Cerebellar cortex (tissue), 1 donor: ENCODE measurements at places on chromosomes 3 and 15.

DNA sequence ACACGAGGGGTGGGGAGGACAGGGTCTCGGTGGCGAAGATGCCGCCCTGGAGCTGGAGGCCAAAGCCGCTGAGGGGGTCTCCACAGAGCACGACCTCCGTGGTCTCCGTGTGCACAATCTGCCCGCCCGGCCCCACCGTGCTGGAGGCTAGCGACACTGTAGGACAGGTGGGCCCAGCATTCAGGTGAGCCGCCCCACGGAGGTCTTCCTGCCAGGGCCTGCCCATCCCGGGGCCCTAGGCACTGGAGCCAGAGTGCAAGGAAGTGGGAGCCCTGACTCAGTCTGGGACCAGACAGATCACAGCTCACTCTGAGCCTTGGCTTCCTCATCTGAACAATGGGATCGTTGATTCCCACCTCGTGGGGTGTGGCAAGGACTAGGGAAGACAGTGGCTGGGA is 25.8 kb downstream of the GRIP2 start:
- DNase-seq, result no peak

GRCh38 chr15:82231842-82232241 is 30.7 kb downstream of the EFL1 start:
- DNase-seq, result no peak

DNA sequence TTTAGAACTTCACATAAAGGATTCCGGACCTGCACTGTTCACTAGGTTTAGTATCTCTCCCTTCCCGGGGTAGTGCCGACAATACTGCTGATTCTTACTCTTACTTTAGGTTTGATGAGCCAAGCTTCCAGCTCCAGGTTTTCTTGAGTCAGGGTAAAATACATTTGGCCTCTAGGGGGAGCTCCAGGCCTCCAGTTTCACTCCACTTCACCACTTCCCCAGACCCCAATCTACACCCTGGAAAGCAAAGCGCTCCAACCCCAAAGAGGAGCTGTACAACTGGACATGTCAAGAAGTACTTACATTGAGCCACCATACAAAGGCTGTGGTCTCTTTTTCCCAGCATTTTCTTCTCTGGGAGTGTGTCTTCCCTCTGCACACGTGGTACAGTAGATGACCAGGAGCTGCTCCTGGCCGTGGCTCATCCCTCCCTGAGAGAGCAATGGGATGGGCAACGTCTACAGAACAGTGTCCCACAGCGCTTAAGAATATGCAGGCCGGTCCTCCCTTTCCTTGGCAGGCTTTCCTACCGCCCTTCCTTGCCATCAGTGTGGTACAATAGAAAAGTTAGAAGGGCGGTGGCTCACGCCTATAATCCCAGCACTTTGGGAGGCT is 93.9 kb upstream of the CCDC80 start:
- DNase-seq, result peak; percentile 18

- no peak for DNase-seq
These were observed 1043.3 kb downstream of the FHIT start for GRCh38 chr3:60207905-60208304.

DNA sequence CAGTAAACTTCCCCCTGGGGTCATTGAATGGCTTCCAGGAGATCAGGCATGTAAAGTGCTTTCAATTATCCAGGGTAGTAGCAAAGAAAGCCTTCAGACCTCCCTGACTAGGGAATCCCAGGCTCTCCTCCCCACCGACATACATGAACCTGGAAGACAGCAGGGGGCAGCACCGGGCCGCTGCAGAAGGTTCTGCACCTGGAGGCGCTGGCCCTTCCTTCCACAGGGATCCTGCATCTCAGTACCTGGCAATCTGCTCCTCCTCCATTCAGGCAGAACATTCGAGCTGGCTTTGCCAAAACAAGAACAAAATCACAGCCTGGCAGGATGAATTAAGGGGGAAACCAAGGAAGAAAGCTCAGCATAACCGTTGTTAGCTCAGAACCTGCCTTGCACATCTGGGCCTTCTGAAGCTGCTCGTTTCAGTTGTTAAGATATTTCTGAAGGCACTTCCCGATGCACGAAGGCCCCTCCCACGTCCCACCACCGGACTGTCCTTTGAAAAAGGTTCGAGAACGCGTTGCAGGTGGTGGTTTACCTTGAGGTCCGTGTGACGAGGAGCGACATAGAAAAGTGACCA is 237.7 kb downstream of the SLCO3A1 start:
- DNase-seq, result peak; percentile 86

DNA sequence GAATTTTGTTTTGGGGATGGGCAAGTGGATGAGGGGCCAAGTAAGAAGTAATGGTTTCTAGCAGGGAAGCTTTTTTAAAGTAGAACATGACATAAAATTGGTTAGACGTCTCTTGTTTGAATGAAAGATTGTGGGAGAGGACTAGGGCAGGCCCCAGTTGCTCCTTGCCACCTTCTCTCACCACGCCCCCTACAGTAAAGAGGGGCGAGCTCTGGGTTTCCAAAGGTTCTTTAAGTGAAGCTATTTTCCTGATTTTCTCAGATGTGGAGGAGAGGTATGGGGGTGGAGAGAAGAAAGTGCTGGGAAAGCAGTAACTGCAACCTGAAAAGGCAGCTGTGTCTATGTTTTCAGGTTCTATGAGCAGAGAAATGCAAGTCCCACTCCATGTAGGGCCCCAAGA is 32.6 kb upstream of the SKIL start:
- DNase-seq, result no peak

DNA sequence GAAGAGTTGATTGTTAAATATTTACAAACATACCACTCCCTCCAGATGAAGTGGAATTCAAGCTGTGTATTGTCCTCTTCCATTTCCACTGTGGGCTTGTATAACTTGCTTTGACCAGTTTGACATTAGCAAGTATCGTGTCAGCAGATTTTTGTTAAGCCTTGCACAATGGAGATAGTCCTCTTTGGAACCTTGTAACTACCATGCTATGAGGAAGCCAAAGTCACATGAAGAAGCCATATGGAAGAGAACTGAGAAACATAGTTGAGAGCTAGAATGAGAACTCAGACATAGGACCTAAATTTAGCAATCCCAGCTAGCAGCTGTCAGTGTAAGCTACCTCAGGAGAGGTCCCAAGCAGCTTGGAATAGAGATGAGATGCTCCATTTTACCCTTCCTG is 889.2 kb downstream of the PDCD6IP start:
- peak; percentile 30 for DNase-seq

- DNase-seq, result no peak
These were observed 208.3 kb downstream of the TBC1D2B start for GRCh38 chr15:77869021-77869895.

- DNase-seq, result peak; percentile 7
These were observed 54.0 kb downstream of the ETV5 start for GRCh38 chr3:186054792-186055352.

DNA sequence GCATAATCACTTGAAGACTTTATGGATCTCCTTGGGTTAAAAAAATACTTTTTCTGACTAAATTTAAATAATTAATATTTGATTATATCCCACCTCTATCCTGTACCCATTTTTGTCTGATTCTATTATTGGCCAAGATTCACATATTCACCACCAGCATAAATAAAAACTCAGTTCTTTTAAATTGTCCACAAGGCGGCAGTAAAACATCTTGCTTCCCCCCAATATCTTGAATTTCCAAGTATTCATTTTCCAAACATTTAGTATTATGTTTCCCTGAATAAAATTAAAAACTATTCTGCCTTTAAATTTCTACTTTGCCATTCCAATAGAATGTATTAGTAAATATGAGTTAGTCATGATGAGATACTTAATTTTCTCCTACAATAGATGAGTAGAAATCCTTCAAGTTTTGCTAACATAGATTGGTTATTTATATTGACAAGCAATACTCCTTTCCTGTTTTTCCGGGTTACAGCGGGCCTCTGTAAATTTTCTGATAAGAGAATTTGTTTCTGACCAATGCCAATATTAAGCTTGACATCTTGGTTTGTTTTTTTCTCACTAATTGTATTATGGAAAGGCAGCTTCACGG is 218.7 kb upstream of the MDFIC2 start:
- DNase-seq, result peak; percentile 32

DNA sequence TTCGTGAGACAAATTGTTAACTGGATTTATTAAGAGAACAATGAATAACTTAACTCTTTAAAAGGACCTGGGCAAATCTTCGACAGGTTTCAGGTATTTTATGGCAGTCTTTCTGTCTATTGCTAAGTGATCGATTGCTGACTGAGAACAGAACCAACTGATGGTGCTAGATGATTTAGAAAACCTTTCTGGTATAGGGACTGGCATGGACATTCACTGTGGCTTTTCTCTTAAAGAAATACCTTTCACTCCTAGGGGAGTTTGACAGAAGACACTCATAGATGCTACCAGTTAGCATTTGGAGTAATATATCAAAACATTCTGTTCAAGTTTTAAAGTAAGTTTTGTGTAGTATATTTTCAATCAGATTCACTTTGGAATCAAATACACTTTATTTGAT is 654 bp downstream of the PPARG start:
- no peak for DNase-seq

GRCh38 chr3:72892081-72892775 is 4.4 kb downstream of the GXYLT2 start:
- no peak for DNase-seq

GRCh38 chr3:64190517-64191515 is 34.5 kb downstream of the PRICKLE2 start:
- DNase-seq, result no peak
